ENCODE measurements at places on chromosomes 3 and 15.
A peak's percentile ranks its signal among the peaks of the same experiment; 100 is the strongest.

DNA sequence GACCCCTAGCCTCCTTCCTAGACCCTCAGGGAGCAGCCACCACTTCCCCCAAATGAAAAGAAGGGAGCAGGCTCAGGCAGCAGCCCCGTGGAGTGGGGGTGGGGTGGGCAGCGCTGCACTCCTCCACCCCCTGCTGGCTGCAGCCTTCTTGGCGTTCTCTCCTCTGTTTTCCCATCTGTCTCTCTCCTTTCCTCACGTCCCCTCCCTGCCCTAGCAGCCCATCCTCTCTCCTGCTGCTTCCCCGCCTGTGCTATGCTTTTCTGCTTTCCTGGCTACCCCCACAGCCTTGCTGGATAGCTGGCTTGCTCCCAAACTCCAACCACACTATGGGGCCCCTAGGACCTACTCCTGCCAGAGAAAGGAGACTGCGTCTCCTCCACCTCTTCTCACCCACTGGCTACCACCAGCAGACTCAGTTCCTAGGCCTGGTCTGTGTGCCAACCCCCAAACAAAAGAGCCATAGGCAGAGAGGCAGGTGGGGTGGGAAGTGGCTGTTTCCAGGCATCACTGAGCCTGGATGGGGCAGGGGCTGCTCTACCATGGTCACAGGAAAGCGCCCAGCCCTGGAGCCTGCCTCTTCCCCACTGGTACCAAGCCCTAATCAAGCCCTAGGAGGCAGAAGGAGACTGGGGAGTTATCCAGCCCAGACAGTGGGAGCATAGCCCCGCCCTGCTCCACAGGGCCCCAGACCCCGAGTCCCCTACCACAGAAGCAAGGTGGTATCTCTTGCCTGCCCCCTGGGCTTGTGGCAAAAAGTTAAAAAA is 3.4 kb upstream of the DISP2 start:
- DNase-seq = no peak

DNA sequence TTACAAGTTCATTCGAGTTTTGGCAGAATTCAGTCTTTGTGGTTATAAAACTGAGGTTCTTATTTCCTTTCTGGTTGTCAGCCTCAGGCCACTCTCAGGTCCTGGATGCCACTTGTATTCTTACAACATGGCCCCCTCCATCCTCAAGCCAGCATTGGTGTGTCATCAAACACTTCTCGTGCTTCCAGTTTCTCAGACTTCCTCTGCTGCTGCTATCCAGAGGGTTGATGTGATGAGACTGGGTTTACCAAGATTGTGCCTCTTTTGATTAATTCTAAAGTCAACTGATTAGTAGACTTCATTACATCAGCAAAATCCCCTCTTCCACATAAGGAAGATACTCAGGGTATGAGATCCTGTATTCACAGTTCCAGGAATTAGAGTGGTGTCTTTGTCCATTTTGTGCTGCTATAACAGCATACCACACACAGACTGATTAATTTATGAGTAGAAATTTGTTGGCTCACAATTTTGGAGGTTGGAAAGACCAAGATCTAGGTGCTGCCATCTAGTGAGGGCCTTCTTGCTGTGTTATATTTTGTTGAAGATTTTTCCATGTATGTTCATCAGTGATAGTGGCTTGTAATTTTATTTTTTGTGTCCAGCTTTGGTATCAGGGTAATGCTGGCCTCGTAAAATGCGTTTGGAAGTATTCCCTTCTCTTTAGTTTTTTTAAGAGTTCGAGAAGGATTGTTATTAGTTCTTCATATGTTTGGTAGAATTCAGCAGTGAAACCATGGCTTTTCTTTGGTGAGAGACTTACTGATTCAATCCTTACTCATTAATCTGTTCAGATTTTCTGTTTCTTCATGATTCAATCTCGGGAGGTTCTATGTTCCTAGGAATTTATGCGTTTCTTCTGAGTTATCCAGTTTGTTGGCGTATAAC is 11.1 kb downstream of the LRCH3 start:
- peak; percentile 49 for DNase-seq

- DNase-seq = no peak
These were observed 89.9 kb downstream of the LRTM1 start for GRCh38 chr3:54837964-54838363.

DNA sequence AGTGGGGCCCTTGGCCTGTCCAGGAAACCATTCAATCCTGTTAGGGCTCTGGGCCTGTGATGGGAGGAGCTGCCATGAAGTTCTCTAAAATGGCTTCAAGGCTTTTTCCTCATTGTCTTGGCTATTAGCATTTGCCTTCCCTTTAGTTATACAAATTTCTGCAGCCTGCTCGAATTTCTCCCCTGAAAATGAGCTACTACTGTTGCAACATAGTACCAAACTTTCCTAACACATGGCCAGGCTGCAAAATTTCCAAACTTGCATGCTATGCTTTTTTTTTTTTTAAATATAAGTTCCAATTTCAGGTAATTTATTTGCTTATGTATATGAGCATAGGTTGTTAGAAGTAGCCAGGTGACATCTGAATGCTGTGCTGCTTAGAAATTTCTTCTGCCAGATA is 560.8 kb upstream of the TBL1XR1 start:
- DNase-seq = no peak

DNA sequence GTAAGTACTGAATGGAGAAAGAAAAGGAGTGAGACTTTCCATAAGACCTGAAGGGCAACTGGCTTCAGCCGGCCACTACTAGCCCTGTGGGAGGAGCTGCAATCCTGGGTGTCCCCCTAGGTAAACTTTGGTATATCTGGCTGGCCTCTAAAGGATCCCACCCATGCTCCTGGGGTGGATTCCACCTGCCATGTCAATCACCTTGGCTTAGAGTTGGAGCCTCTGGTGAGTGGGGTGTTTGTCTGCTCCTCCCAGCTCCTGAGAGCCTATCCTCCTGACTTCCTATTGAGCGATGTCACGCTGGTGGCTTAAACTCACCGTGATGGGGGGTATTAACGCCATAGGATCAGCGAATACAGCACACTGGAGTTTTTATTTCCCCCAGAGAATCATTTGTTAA is 2.6 kb downstream of the SPTBN5 start:
- no peak for DNase-seq

DNA sequence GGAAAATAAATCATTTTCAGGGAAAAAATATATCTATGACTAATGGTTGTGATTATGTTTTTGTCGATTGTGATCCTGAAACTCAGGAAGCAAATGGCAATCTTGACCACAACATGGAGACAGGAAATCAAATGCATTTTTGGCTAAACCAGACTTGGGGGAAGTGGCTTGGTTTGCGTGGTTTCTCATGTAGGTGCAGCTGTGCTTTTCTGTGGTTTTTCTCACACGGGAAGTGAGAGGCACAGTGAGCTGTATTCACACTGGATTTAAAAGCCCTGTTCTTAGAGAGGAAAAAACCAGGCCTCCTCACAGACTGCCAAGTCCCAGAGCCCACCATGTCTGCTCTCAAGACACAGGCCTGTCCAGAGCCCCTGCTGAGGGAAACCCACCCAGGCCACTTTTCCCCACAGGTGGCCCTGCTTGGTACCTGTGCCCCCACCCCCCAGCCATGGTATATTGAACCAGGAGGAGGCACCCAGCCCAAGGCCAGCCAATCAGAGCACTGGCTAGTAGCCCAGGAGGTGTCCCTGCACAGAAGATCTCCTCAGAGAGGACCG is 46.1 kb downstream of the BTD start:
- peak; percentile 71 for DNase-seq

All from immature natural killer cell (primary cell).